ENCODE measurements at places on chromosomes 1 and 21.
A peak's percentile ranks its signal among the peaks of the same experiment; 100 is the strongest.

DNA sequence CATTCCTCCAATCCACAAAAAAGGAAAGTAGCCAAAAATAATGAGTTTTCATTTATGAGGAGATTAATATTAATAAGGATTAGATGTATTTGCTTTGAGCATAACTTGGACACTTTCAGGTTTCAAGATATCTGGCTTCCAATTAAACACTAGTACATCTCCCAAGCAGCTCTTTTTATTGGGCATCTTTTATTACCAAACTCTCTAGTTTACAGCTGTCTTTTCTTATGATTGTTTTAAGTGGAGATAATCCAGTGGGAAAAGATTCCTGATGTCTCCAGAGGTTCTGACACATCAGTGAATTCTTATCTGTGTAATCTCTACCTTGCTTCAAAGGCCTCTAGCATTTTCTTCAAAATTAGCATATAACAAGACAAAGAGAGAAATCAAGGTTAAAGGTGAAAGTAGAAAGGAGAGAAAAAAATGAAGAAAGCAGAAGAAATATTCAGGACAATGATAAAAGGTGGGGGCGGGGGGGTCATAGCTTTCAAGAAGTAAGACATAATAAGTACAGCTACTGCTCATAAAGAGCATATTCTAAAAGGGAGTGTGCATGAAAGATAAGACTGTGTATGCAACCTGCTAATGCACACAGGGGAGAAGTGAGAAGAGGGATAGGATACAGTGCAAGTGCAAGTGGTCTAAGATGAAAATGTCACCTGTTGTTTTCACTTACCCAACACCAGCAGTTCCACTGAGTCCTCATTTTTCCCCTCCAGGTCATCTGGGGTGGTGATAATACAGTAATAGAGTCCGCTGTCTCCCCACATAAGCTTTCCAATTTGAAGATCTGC is 19.1 kb downstream of the ILDR2 start:
- DNase-seq, result peak; percentile 67

- DNase-seq, result no peak
Measured at GRCh38 chr1:210596641-210597040, 267.9 kb downstream of the HHAT start.

- no peak for DNase-seq
Measured at GRCh38 chr21:43467785-43468184, 40.9 kb upstream of the SIK1 start.

GRCh38 chr1:53693773-53694717 is 44.9 kb downstream of the GLIS1 start:
- DNase-seq, result no peak

DNA sequence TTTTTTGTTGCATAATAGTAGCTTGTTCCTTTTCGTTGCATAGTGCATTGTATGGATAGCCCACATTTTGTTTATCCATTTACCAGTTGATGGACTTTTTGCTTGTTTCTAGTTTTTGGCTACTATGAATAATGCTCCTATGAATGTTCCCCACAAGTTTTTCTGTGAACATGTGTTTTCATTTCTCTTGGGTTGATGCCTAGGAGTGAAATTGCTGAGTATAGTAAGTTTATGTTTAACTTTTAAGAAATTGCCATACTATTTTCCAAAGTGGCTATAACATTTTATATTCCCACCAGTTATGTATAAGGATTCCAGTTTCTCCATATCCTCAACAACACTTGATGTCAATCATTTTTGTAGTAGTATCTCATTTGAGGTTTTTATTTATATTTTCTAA is 84.8 kb upstream of the CACYBP start:
- DNase-seq, result no peak

GRCh38 chr1:17731460-17731859 is 23.7 kb upstream of the ACTL8 start:
- no peak for DNase-seq

Data from LNCaP clone FGC (cell line).